ENCODE measurements at places on chromosomes 2 and 18. TPM values are rescaled to one million over a fixed set of nuclear protein-coding genes. Genes with fewer than 3 reads are reported as not detected.

SAG gene
- total RNA-seq, result not detected

KCNF1 gene
- 21.8 TPM for total RNA-seq

TEX44 gene
- total RNA-seq, result not detected

CNGA3 gene
- total RNA-seq, result not detected

VWA3B gene
- total RNA-seq, result 0.26 TPM

SCRN3 gene
- total RNA-seq, result 16.2 TPM

LRPPRC gene
- 87.6 TPM for total RNA-seq

ST8SIA5 gene
- total RNA-seq, result not detected

IL1F10 gene
- total RNA-seq, result not detected

OR6B2 gene
- not detected for total RNA-seq

NEU4 gene
- 0.24 TPM for total RNA-seq

IL36RN gene
- total RNA-seq, result 0.14 TPM

MDH1B gene
- 1.6 TPM for total RNA-seq

ELAC1 gene
- 4.8 TPM for total RNA-seq

ATOH8 gene
- 5.3 TPM for total RNA-seq

CNNM4 gene
- 16.9 TPM for total RNA-seq

CFAP210 gene
- 0.80 TPM for total RNA-seq

LHCGR gene
- total RNA-seq, result not detected

LRATD1 gene
- 0.02 TPM for total RNA-seq

TCF23 gene
- total RNA-seq, result not detected

DNAH7 gene
- 0.84 TPM for total RNA-seq

ITPRIPL1 gene
- total RNA-seq, result not detected

DSG4 gene
- total RNA-seq, result not detected

ANTXR1 gene
- 134 TPM for total RNA-seq

SP9 gene
- 3.2 TPM for total RNA-seq

FBXO48 gene
- 0.52 TPM for total RNA-seq

INPP5D gene
- 0.29 TPM for total RNA-seq

SH3RF3 gene
- total RNA-seq, result 0.40 TPM

GALNT5 gene
- 2.8 TPM for total RNA-seq

SP5 gene
- not detected for total RNA-seq

Data from A549 treated with CORT108297 at 1 μM for 4 hours (cell line).